ENCODE measurements at places on chromosomes 1 and 21.
A peak's percentile ranks its signal among the peaks of the same experiment; 100 is the strongest.

DNA sequence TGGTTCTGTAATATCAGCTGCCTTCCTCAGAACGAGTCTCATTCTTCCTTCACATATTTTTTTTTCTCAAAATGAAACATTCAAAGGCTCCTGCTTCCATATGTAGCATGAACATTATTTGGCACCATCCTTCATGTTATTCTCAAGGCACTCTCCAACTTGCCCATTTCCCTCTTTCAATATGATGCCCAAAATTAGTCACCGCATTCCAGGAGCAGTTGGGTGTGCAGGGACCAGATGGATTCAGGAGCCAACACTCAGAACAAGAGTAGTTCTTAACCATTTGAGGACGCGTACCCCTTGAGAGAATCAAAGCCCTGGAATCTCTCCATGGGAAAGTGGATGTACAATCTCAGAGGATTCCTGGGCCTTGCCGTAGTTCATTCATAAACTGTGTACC lies 50.3 kb downstream of the KCNK1 start:
- no peak for DNase-seq

DNA sequence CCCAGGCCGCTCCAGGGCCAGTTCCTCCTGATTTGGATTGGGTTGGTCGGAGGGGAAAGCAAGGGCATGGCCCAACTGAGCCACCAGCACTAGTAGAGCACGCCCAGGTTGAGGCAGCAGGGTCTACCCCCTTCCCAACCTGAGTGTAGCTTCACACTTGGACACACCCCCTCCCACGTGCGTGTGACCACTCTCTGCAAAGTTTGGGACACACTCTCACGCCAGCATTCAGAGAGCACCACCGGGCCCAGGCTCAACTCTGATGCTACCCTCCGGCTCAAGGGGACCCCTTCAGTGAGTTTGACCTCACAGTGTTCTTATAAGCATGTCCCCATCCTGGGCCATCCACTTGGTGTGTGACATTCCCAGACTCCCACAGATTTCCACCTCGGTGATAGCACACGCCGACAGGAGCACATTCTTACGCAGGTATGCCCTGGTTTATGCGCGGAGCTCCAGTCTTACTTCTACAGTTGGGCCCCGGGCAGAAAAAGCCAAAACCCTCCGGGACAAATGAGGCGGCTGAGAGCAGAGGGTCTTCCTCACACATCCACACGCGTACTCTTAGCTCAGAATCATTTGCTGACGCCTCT lies 3.0 kb upstream of the DMRTA2 start:
- DNase-seq, result no peak

DNA sequence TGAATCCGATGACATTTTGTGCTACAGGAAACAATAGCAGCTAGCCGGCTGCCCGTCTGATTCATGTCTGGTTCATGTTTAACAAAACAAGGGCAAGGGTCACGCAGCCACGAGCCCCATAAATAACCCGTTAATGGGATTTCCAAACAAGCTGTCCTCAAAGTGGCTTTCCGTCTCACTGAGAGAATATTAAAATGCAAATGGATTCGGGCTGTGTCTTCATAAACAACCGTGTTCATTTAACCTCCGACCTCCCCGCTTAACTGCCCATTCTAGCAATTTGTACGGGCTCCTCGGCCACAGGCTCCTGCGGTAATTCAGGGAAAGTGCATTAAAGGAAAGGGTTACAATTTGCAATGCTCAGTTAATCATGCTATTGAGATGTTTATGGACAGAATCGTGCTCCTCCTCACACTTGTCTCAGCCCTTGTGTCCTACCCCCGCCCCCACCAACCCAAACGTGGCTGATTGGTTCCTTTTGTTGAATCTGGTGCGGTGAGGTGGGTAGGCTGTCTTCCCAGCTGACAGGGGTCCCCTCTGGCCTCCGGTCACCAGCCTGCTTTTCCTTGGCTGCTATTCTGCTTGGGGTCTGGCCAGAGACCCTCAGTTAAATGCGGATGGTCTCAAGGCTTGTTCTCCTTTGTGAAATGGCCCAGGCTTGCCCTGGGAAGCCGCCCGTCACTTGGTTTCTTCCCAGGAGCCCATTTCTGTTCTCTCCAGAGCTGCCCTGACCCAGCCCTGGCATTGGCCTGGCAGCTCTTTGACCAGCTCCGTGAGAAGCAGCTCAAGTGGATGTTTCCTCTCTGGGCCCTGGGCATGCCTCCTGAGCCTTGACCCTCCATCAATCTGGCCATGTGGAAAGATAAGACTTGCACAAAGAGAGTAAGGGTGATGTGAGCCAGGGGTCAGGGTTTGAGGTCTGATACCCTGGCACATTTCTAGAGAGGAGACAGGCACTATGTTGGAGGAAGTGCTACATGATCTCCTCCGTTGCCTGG lies 200.7 kb upstream of the POU3F1 start:
- no peak for DNase-seq

DNA sequence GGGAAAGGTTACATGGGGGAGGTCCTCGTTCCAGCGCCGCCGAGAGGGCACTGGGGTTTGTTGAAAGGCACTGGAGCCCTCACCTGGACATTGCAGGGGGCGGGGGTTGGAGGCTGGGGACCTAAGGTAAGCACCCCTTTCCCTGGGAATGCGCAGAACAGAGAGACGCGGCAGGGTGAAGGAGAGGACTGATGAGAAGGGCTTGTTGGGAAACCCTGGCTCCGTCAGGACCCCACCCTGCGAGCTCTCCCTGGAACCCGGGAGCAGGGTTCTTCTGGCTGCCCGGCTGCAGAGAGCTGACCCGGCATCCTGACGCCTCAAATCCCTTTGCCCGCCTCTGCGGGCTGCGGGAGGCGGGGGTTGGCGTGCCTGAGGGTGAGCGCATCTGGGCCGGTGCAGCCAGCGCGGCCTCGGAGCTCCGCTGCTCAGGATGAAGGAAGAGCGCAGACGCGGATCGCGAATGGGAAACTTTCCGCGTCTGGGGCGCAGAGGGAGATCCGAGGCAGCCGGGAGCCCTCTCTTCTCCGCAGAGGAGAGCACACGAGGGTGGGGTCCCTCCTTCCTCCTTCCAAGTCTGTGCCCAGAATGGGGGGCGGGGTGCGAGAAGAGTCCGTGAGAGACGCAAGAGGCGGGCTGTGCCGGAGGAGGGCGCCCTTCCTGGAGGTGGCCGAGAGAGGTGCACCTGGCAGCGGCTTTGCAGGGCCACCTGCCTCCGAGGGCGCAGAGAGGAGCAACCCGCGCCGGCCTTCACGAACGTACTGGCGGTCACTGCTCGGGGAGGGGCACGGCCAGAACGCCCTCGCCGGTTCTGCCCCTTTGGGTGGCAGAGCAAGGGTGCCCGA lies 2.4 kb downstream of the IGSF21 start:
- peak; percentile 47 for DNase-seq

DNA sequence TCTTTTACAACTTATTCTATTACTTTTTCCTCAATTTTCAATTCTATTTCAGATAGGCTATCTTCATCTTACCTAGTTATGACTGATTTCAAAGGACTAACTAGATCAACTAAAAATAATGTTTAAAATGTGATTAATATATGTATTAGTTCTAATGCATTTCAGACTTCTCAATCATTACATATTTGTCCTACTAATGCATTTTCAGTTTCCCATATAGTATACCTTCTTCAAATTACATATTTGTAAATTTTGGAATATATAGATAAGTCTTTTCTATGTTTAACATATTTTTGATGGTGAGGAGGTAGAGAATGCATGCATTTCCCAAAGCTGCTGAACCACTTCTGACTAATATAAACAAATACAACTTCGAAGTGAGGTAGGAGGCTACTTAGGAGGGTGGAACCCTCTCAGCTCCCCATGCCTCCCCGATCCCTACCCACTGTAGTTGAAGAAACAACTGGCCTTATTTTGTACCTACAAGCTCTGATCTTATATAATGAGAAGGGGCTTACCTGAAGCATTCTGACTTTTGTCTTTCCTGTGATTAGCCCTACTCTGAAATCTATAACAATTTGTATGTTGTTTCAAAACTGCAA lies 1.7 kb downstream of the TRMT1L start:
- DNase-seq, result no peak

DNA sequence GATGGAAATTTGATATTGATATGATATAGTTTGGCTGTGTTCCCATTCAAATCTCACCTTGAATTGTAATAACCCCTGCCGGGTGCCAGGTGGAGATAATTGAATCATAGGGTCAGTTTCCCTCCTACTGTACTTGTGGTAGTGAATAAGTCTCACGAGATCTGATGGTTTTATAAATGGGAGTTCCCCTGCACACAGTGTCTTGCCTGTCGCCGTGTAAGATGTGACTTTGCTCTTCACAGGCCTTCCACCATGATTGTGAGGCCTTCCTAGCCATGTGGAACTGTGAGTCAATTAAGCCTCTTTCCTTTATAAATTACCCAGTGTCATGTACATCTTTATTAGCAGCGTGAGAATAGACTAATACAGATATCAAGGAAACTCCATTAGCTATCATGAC lies 74.6 kb downstream of the MAP3K7CL start:
- DNase-seq, result no peak

Data from activated naive CD4-positive, alpha-beta T cell treated with anti-CD3 and anti-CD28 coated beads for 36 hours (primary cell).